Natural killer cell (primary cell): ENCODE measurements at places on chromosomes 3 and 15. TPM values are rescaled to one million over a fixed set of nuclear protein-coding genes. Genes with fewer than 3 reads are reported as not detected.

- H3K36me3 ChIP-seq: no peaks in the 10 kb centered on the region
- no peak overlapping the region for H3K27ac ChIP-seq
- H3K4me3 ChIP-seq: no peak overlapping the region
- DNase-seq: no peak
- no peaks in the 10 kb centered on the region for H3K27me3 ChIP-seq
Measured at GRCh38 chr3:37571269-37571668, 290.4 kb upstream of the CTDSPL start.

DNA sequence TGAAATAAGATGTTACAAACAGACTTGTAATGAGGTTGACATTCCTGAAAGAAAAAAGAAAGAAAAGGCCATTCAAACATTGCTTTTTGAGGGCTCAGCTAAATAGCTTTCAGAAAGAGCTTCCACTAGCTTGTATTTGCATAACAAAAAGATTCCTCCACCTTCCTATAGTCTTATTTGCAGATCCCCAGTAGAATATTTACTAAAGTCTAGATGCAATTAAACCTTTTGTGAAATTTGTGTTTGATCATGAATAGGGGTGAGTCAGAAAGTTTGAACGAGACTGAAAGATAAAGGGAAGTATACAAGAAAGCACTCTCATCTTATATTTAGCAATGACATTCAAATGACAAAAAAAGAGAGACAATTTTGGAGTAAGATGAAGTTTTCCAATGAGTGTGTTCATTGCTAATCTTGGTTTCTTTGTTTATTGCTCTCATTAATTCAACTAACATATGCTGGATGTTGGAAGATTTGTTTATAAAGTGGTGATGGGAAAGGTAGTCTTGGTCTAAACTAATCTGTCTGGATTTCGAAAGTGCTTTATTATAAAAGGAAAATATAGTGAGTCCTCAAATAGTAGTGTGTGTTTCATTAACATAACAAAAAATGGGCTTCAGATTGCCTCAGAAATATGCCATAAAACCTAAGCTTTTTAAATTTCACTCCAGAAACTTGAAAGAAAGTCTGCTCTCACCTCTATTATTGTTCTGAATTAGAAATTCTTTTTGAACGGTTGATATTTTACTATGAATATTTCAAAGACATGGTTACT, 9.1 kb upstream of the CADPS start:
- no peaks in the 10 kb centered on the region for H3K4me1 ChIP-seq
- no peaks in the 10 kb centered on the region for H3K27me3 ChIP-seq
- no peaks in the 10 kb centered on the region for H3K36me3 ChIP-seq

PLA1A gene
- total RNA-seq: 0.34 TPM

- H3K4me1 ChIP-seq: no peaks in the 10 kb centered on the region
- no peaks in the 10 kb centered on the region for H3K36me3 ChIP-seq
- no peak for DNase-seq
- H3K27me3 ChIP-seq: no peaks in the 10 kb centered on the region
- no peak overlapping the region for H3K27ac ChIP-seq
- no peak overlapping the region for H3K4me3 ChIP-seq
Measured at GRCh38 chr15:57921371-57921770, 144.1 kb downstream of the ALDH1A2 start.

GRCh38 chr15:43144512-43144911, 11.1 kb downstream of the TMEM62 start:
- H3K27ac ChIP-seq: no peak overlapping the region
- peaks cover 49% of the 10 kb centered on the region for H3K36me3 ChIP-seq
- H3K27me3 ChIP-seq: no peaks in the 10 kb centered on the region
- DNase-seq: no peak
- no peak overlapping the region for H3K4me3 ChIP-seq
- H3K4me1 ChIP-seq: no peaks in the 10 kb centered on the region

DNA sequence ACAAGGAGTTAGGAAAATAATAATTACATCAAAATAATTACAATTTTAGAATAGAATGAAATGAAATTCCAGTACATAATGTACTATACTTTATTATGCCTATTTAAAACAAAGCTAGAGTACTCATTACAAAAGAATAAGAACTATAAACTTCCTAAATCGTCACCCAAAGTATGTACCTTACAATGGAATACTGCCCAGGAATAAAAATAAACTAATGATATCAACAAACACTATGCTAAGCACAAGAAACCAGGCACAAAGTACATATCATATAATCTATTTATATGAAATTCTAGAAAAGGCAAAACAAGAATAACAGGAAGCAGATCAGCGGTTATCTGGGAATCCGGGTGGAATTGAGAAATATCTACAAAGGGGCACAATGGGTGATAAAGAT, 84.7 kb downstream of the MYO9A start:
- DNase-seq: no peak
- no peaks in the 10 kb centered on the region for H3K36me3 ChIP-seq
- H3K4me3 ChIP-seq: no peak overlapping the region
- H3K27ac ChIP-seq: no peak overlapping the region

- H3K36me3 ChIP-seq: no peaks in the 10 kb centered on the region
- H3K4me3 ChIP-seq: no peak overlapping the region
- no peaks in the 10 kb centered on the region for H3K27me3 ChIP-seq
- no peak for DNase-seq
- no peaks in the 10 kb centered on the region for H3K4me1 ChIP-seq
- no peak overlapping the region for H3K27ac ChIP-seq
Measured at GRCh38 chr3:79926522-79926921, 158.7 kb upstream of the ROBO1 start.

- H3K4me1 ChIP-seq: no peaks in the 10 kb centered on the region
- H3K27me3 ChIP-seq: no peaks in the 10 kb centered on the region
- no peak for DNase-seq
- H3K27ac ChIP-seq: no peak overlapping the region
- H3K4me3 ChIP-seq: no peak overlapping the region
Measured at GRCh38 chr15:99580076-99580475, 14.3 kb downstream of the MEF2A start.

PTPRG gene
- total RNA-seq: 2.9 TPM

GRCh38 chr15:70509282-70509662, 254.1 kb downstream of the UACA start:
- no peak overlapping the region for H3K27ac ChIP-seq
- H3K4me1 ChIP-seq: peaks cover 44% of the 10 kb centered on the region
- no peak for DNase-seq
- H3K36me3 ChIP-seq: no peaks in the 10 kb centered on the region

DNA sequence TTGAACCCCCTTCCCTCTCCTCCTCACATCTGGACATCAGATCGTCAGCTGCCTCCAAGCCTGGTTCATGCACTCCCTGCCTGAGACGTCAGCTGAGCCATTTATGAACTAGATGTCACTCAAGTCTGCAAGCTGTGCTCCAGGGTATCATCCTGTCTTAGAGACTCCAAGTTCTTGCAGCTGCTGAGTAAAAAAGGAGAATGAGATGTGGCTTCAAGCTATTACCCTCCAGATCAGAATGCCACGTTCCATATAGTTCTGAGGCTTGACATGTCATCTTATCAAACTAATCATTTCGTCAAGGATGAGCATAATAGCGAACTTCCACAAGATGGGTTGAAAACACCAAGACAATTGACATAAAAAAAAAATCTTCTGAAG, 766.3 kb downstream of the TBL1XR1 start:
- DNase-seq: no peak
- no peak overlapping the region for H3K4me3 ChIP-seq
- no peaks in the 10 kb centered on the region for H3K36me3 ChIP-seq
- no peak overlapping the region for H3K27ac ChIP-seq
- H3K4me1 ChIP-seq: no peaks in the 10 kb centered on the region
- no peaks in the 10 kb centered on the region for H3K27me3 ChIP-seq

DNA sequence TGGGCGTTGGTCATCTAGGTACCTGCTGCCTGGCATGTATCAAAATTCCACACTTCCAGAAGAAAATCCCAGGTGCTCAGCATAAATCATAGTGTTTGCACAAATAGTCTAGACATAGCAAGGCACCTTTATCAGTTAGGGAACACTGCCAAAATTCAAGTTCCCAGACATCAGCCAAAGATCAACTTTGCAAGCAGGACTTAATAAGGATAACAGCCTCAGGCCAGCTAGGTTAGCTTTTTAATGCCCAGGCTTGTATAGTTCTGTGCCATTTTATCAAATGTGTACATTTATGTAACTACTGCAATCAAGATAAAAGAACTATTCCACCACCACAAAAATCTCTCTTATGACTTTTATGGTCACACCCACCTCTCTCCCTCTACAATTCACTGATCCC, 30.7 kb downstream of the DZIP3 start:
- no peaks in the 10 kb centered on the region for H3K4me1 ChIP-seq
- H3K27ac ChIP-seq: no peak overlapping the region
- H3K36me3 ChIP-seq: peaks cover 11% of the 10 kb centered on the region
- DNase-seq: no peak
- no peaks in the 10 kb centered on the region for H3K27me3 ChIP-seq
- no peak overlapping the region for H3K4me3 ChIP-seq

CCDC66 gene
- total RNA-seq: 36.0 TPM

- no peak overlapping the region for H3K27ac ChIP-seq
- H3K27me3 ChIP-seq: no peaks in the 10 kb centered on the region
- H3K36me3 ChIP-seq: no peaks in the 10 kb centered on the region
- DNase-seq: no peak
- no peak overlapping the region for H3K4me3 ChIP-seq
Measured at GRCh38 chr15:71202712-71203111, 87.4 kb downstream of the THSD4 start.

- no peaks in the 10 kb centered on the region for H3K4me1 ChIP-seq
- peak; percentile 7 for DNase-seq
- no peak overlapping the region for H3K4me3 ChIP-seq
- H3K27me3 ChIP-seq: no peaks in the 10 kb centered on the region
- no peaks in the 10 kb centered on the region for H3K36me3 ChIP-seq
Measured at GRCh38 chr15:67746022-67746421, 79.3 kb upstream of the SKOR1 start.

- no peak overlapping the region for H3K27ac ChIP-seq
- H3K4me3 ChIP-seq: no peak overlapping the region
- no peaks in the 10 kb centered on the region for H3K27me3 ChIP-seq
- DNase-seq: no peak
- no peaks in the 10 kb centered on the region for H3K36me3 ChIP-seq
Measured at GRCh38 chr3:79086514-79086913, 681.3 kb downstream of the ROBO1 start.

DNA sequence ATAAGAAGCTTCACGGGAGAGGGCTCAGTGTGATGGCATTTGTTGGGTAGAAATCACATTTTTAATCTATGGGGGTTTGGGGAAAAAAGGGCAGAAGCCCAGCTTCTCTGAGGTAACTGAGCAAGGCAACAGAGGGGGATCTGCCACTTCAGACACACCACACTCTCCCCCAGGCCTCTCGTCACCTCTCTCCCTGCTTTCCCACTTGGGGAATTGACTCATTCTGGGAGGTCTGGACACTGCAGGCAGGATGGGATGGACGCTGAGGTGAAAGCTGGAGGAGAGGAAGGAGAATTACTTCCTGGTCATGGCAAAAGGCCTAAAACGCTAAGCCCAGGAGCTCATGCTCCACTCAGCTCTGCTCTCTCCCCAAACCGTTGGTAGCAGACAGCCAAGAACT, 33.2 kb downstream of the MYO5C start:
- DNase-seq: no peak
- no peaks in the 10 kb centered on the region for H3K27me3 ChIP-seq

DNA sequence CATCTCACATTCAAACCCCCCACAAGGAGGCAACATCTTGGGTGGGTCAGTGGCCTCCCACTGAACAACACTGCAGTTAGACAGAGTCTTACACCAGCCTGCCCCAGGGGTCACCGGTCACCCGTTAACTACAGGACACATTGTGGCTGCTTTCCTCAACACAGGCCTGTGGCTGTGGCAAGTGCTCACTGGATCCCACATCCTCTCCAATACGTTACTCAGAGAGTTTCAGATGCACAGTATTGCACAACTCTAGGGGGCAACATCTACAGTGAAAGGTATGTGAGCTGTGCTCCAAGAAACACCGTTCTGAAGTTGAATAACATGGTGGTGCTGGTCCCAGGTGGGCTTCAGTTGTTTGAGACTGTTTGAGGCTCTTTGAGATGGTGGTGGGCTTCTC, 41.0 kb downstream of the CTDSPL start:
- H3K4me3 ChIP-seq: no peak overlapping the region
- no peak for DNase-seq
- no peaks in the 10 kb centered on the region for H3K27me3 ChIP-seq
- no peaks in the 10 kb centered on the region for H3K36me3 ChIP-seq
- H3K27ac ChIP-seq: no peak overlapping the region

DNA sequence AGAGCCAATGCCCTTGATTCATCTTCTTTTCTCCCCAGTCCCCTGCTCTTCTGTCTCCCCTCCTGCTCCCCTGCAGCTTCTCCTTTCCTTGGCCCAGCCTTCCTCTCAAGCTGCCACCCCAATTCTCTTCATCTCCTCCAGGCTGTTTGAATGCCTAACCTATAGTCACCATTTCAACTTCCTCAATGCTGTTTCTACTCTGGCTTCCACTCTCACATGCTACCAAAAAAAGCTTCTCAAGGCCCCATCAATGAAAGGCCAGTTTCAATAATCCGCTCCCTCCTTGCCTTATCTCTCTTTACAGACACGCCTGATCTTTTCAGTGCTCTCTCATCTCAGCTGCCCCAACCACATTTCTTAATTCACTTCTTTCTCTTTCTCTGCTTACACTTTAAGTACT, 212.2 kb upstream of the GPR149 start:
- no peak for DNase-seq
- H3K4me3 ChIP-seq: no peak overlapping the region
- H3K27ac ChIP-seq: no peak overlapping the region
- no peaks in the 10 kb centered on the region for H3K36me3 ChIP-seq
- no peaks in the 10 kb centered on the region for H3K27me3 ChIP-seq
- no peaks in the 10 kb centered on the region for H3K4me1 ChIP-seq

ZDHHC19 gene
- not detected for total RNA-seq

- no peaks in the 10 kb centered on the region for H3K27me3 ChIP-seq
- no peak overlapping the region for H3K4me3 ChIP-seq
- no peaks in the 10 kb centered on the region for H3K4me1 ChIP-seq
- H3K36me3 ChIP-seq: no peaks in the 10 kb centered on the region
- no peak for DNase-seq
Measured at GRCh38 chr3:79906106-79906505, 138.3 kb upstream of the ROBO1 start.

FRMD4B gene
- total RNA-seq: 8.5 TPM

GRCh38 chr3:15656342-15656741, 54.8 kb downstream of the BTD start:
- DNase-seq: no peak
- no peak overlapping the region for H3K27ac ChIP-seq
- peaks cover 11% of the 10 kb centered on the region for H3K4me1 ChIP-seq
- no peaks in the 10 kb centered on the region for H3K36me3 ChIP-seq
- H3K4me3 ChIP-seq: no peak overlapping the region

GRCh38 chr3:61518590-61518989, 42.8 kb upstream of the PTPRG start:
- no peak for DNase-seq
- H3K4me3 ChIP-seq: no peak overlapping the region
- H3K27ac ChIP-seq: no peak overlapping the region
- H3K4me1 ChIP-seq: no peaks in the 10 kb centered on the region
- H3K27me3 ChIP-seq: no peaks in the 10 kb centered on the region

SERINC4 gene
- total RNA-seq: 0.25 TPM
